ENCODE measurements at places on chromosomes 2 and 18.

GRCh38 chr2:118672571-118673158 lies 174.8 kb downstream of the EN1 start:
- no peaks in the 10 kb centered on the region for H3K27me3 ChIP-seq
- DNase-seq = no peak
- H3K4me1 ChIP-seq = peaks cover 4% of the 10 kb centered on the region
- no peak overlapping the region for H3K4me3 ChIP-seq
- no peaks in the 10 kb centered on the region for H3K36me3 ChIP-seq

GRCh38 chr2:72830273-72830672 lies 4.4 kb upstream of the EXOC6B start:
- no peak overlapping the region for H3K4me3 ChIP-seq
- peaks cover 4% of the 10 kb centered on the region for H3K4me1 ChIP-seq
- H3K27me3 ChIP-seq = peaks cover 2% of the 10 kb centered on the region
- H3K36me3 ChIP-seq = no peaks in the 10 kb centered on the region
- no peak for DNase-seq

DNA sequence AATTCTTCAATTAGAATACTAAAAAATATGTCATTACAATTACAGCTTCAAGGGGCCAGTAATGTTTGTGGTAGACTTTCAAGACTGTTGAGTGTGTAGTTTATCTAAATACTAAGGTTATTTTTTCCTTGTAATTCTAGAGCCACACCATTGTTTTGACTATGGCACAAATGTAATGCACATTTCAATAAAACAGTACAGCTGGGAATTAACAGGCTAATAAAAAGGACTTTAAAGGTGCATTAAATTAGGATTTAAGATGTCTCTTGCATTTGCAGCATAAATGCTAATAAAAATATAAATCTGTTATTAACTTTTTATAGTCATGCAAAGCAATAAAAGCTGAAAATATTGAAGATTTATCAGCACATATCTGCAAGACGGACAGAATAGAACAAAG lies 344.8 kb downstream of the ERBB4 start:
- no peak overlapping the region for H3K4me3 ChIP-seq
- no peak overlapping the region for H3K27ac ChIP-seq
- H3K27me3 ChIP-seq = no peaks in the 10 kb centered on the region

GRCh38 chr18:48348739-48349138 lies 60.4 kb downstream of the ZBTB7C start:
- H3K27me3 ChIP-seq = no peaks in the 10 kb centered on the region
- no peaks in the 10 kb centered on the region for H3K36me3 ChIP-seq
- no peak overlapping the region for H3K4me3 ChIP-seq
- peaks cover 15% of the 10 kb centered on the region for H3K4me1 ChIP-seq

DNA sequence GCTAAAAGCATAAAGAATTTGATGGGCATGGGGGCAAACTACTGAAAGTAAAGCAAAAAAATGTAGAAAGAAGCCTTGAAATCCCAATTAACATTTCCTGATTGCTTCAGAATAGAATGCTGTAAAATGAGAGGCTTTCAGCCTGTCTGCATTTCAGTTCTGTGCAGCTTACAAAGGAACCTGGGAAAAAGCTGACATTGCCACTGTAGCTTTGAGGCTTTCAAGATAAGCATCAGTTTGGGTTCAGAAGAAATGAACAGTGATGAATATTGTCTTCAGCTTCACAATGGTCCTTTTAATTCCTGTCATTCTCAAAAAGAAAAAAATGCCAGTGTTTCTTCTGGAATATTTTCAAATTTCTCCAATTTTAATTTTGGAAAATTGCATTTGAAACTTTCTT lies 242.7 kb downstream of the LRRTM1 start:
- DNase-seq = no peak
- H3K36me3 ChIP-seq = no peaks in the 10 kb centered on the region
- no peak overlapping the region for H3K4me3 ChIP-seq

- no peaks in the 10 kb centered on the region for H3K4me1 ChIP-seq
- H3K27ac ChIP-seq = no peak overlapping the region
- DNase-seq = no peak
- no peaks in the 10 kb centered on the region for H3K36me3 ChIP-seq
- H3K27me3 ChIP-seq = no peaks in the 10 kb centered on the region
These were observed 38.7 kb downstream of the NYAP2 start for GRCh38 chr2:225438248-225438647.

GRCh38 chr2:225768741-225769140 lies 369.2 kb downstream of the NYAP2 start:
- H3K27ac ChIP-seq = no peak overlapping the region
- no peaks in the 10 kb centered on the region for H3K36me3 ChIP-seq

- peaks cover 48% of the 10 kb centered on the region for H3K36me3 ChIP-seq
- H3K27me3 ChIP-seq = no peaks in the 10 kb centered on the region
- H3K4me3 ChIP-seq = no peak overlapping the region
- DNase-seq = no peak
These were observed 29.2 kb downstream of the SF3B1 start for GRCh38 chr2:197405582-197405981.

GRCh38 chr18:7872569-7872968 lies 305.5 kb downstream of the PTPRM start:
- no peaks in the 10 kb centered on the region for H3K27me3 ChIP-seq
- DNase-seq = no peak
- no peak overlapping the region for H3K4me3 ChIP-seq
- H3K4me1 ChIP-seq = no peaks in the 10 kb centered on the region

DNA sequence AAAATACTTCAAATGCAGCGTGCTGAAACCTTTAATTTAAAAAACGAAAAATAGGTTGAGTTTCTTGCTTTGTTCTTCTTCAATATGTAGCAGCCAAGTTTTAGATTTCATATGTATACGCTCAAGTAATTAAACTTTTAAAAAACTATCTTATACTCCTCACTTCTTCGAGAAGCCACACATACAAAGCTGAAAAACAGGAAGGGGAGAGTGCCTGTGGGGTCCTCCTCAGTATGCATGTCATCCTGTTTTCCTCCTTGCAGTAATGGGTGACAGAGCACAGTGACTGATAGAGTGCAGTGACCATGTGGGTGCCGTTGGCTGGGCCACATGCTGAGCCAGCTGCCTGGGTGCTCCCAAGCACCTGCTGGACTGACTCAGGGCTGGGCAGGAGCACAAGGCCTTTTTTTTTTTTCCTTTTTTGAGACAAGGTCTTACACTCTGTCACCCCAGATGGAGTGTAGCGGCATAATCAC lies 33.3 kb downstream of the UXS1 start:
- no peak overlapping the region for H3K27ac ChIP-seq
- no peaks in the 10 kb centered on the region for H3K27me3 ChIP-seq
- DNase-seq = no peak

- H3K27ac ChIP-seq = no peak overlapping the region
- H3K36me3 ChIP-seq = no peaks in the 10 kb centered on the region
- no peak for DNase-seq
- no peaks in the 10 kb centered on the region for H3K27me3 ChIP-seq
- no peaks in the 10 kb centered on the region for H3K4me1 ChIP-seq
- no peak overlapping the region for H3K4me3 ChIP-seq
These were observed 443.0 kb upstream of the SLC39A10 start for GRCh38 chr2:195214072-195214471.

DNA sequence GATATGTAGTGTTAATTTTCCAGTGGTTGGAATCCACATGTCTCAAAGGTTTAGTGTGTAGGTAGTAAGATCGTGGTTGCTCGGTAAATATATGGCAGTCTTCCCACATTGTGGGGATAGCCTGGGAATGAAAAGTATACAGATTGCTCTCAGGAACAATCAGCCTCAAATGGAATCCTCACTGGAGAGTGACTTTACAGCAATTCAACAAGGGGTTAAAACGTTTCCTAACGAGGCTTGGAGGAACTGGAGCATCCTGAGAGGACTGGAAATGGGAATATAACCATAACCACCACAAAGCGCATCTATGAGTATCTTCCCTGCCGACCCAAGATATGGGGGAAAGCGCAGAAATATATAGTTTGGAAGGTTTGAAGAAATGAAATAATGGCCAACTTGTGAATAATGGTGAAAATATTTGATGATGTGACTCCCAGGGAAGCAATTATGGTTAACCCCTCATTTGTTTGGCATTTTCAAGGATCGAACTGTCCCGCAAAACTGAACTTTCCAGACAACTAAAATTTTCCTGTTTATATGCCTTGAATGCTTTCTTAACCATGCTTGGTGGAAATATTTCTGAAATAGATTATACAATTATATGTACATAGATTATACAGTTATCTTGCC lies 100.7 kb upstream of the FOSL2 start:
- H3K4me1 ChIP-seq = no peaks in the 10 kb centered on the region
- no peak overlapping the region for H3K4me3 ChIP-seq
- no peaks in the 10 kb centered on the region for H3K27me3 ChIP-seq
- no peak for DNase-seq
- no peak overlapping the region for H3K27ac ChIP-seq

DNA sequence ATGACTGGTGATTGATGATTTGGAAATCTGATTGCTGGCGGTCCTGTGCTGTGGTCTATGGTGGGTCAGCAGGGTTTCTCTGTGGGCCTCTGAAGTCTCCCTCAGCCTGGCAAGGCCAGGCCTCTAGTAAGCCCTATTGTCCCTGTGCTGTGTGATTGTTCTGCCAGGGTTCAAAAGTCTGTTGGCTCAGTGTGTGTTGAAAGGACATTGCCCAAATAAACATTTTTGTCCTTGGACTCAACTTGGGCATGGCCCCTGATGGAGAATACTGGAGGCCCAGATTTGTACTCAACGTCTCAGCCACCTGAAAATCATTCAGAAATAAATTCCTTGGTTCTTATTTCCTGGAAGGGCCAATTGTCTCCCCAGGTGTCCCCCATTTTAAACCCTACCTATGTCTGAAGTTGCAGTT lies 74.4 kb downstream of the MAP4K4 start:
- H3K4me3 ChIP-seq = no peak overlapping the region
- H3K36me3 ChIP-seq = no peaks in the 10 kb centered on the region
- no peak for DNase-seq
- H3K27me3 ChIP-seq = no peaks in the 10 kb centered on the region
- no peak overlapping the region for H3K27ac ChIP-seq
- peaks cover 31% of the 10 kb centered on the region for H3K4me1 ChIP-seq

DNA sequence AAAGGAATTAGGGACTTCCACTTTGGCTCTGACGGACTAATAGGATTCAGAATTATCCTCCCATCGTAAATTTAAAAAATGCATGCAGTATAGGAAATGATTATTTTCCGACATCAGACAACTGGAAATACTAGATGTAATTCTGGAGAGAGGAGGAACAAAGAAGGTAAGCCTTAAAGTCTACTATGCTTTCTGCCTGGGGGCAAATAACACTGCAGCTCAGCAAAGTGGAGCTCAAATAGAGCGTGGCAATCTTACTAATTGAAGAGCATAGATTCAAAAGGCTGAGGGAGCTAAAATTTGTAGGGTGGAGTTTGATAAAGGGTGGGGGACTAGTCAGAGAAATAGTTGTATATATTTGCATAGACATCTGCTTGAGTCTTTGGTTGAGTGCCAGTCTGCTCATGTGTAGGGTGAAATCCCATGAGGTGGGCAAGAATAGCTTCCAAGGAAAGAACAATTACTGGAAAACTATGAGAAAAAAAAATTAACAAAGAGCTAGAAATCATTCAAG lies 23.8 kb downstream of the COPS8 start:
- H3K27ac ChIP-seq = no peak overlapping the region
- no peaks in the 10 kb centered on the region for H3K4me1 ChIP-seq
- DNase-seq = no peak
- H3K4me3 ChIP-seq = no peak overlapping the region
- no peaks in the 10 kb centered on the region for H3K27me3 ChIP-seq
- no peaks in the 10 kb centered on the region for H3K36me3 ChIP-seq

GRCh38 chr18:5457462-5457957 lies 86.3 kb downstream of the EPB41L3 start:
- H3K27me3 ChIP-seq = no peaks in the 10 kb centered on the region
- no peaks in the 10 kb centered on the region for H3K36me3 ChIP-seq
- H3K4me1 ChIP-seq = peaks cover 3% of the 10 kb centered on the region
- H3K27ac ChIP-seq = no peak overlapping the region

DNA sequence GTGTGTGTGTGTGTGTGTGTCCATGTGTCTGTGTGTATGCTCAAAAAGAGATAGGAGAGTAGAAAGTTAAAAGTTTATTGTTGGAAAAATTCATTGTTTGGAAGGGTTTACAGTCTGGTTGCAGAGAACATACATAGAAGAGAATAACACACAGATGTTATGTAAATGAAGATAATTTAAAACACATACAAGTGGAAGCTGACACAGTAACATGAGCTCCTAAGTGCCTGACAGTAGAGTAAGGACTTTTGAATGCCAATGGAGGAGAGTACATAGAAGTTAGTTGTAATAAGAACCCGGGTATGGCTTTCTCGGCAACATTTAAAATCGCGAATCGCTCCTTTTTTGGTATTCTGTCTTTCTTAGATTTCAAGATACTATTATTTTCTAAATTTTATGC lies 137.0 kb upstream of the FANCL start:
- H3K36me3 ChIP-seq = no peaks in the 10 kb centered on the region
- H3K27ac ChIP-seq = no peak overlapping the region
- no peaks in the 10 kb centered on the region for H3K4me1 ChIP-seq
- no peaks in the 10 kb centered on the region for H3K27me3 ChIP-seq
- no peak overlapping the region for H3K4me3 ChIP-seq
- no peak for DNase-seq

GRCh38 chr18:58605027-58606020 lies 23.6 kb downstream of the ALPK2 start:
- H3K4me1 ChIP-seq = peaks cover 6% of the 10 kb centered on the region
- no peak for DNase-seq
- H3K36me3 ChIP-seq = no peaks in the 10 kb centered on the region
- no peak overlapping the region for H3K27ac ChIP-seq

DNA sequence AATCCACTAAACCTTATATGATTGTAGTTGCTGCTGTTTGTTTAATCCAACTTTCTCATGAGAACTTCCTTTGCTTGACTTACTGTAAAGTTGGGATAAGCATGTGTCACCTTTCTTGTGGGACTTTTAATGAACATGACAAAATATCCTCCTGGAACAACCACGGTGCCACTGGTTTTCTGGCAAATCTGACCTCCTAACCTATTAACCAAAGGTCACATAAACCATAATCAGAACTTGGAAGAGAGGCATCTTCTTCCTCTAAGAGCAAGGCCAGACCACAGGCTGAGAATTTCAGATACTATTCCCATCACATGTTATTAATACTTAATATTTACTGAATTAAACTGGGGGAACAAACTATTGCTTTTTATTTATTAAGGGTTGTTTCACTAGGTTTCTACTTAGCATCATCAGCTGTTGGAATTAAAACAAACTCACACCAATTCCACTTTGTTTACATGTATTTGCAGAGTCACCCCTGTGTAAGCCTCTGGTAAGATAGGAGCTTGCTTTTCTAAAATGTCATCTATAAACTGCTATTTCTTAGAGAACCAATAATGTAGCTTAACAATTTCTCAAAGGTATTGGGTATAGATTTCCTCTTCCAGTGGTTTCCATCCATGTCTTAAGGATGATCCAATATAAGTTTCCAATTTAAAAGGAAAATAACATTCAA lies 2.2 kb downstream of the SLC40A1 start:
- no peaks in the 10 kb centered on the region for H3K36me3 ChIP-seq
- H3K27ac ChIP-seq = no peak overlapping the region
- peaks cover 7% of the 10 kb centered on the region for H3K4me1 ChIP-seq

GRCh38 chr2:230439590-230439989 lies 23.6 kb downstream of the SP100 start:
- no peaks in the 10 kb centered on the region for H3K4me1 ChIP-seq
- H3K36me3 ChIP-seq = no peaks in the 10 kb centered on the region
- DNase-seq = no peak
- H3K27ac ChIP-seq = no peak overlapping the region
- H3K4me3 ChIP-seq = no peak overlapping the region
